ENCODE measurements at places on chromosomes 3 and 15.

- no peak for DNase-seq
Observed at GRCh38 chr15:68586274-68586961, 7.6 kb downstream of the CORO2B start.

DNA sequence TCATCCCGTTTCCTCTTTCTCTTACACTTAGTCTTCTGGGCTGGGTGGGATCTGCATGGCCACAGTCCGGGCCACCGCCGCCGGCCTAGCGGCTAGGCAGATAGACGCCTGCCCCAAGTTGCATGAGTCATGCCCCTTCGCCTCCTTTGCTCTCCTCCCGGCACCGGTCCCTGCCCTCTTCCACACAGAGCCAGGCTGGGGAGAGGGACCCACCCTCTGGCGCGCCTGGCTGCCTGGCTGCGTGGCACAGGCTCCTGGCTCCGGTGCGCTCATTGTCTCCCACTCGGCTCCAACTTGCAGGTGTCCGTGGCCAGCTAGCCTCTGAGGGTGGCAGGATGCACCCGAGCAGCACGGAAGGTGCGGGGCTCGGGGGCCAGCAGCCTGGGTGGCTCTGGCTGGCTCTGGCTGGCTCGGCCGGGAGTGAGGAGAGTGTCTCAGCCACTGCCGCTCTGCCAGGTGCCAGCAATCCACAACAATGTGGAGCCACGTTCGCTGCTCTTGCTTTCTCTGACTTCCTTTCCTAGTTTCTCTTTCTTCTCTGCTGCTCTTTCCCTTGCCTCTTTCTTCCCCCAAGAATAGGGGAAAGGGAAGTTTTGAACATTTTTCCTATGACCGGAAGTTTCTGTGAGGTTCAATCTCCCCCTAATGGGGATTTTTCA, 22.4 kb upstream of the MTHFS start:
- no peak for DNase-seq

DNA sequence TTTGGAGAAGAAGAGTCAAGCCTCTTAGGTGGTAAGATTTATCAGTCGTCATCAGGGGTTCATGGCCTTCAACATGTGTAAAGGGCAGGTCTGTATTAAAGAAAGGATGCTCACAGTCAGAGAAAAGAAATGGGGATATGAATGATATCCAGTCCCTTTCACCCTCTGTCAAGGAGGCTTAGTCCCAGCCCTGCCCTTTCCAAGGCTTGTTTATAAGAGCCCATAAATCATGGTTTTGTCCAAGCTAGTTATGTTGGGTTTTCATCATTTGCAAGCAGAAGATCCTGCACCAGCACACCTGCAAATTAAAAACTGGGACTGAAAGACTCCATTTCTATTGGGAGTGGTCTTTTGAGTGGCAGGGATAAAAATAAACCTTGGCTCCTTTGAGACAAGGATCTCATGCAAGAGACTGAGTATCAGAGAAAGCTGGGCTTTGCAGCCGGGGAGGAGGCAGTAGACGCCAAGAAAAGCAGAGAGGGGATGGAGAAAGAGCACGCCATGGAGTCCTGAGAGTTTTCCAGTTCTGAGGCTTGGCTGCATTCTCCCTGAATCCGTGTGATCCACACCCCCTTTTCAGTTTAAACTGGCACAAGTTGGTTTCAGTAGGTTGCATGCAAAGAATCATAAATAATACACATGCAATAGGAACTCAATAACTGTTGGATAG, 12.6 kb upstream of the PDIA5 start:
- no peak for DNase-seq

DNA sequence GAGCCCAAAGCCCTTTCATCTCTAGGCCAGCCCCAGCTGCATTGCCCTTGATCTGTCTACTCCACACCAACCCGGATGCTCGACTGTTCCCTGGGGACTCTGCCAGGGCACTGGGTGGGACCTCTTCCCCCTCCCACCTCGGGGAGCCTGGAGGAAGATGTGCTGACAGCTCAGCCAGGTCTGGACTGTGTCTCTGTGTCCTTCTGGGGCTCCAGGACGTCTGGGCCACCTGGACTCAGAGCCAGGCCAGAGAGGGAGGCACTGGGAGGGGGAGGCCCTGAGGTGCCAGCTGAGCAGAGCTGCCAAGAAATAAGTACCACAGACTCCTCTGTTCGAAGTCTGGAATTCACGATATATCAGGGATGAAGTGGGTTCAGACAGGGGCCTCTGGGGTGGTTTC, 5.8 kb upstream of the HCN4 start:
- DNase-seq = no peak

DNA sequence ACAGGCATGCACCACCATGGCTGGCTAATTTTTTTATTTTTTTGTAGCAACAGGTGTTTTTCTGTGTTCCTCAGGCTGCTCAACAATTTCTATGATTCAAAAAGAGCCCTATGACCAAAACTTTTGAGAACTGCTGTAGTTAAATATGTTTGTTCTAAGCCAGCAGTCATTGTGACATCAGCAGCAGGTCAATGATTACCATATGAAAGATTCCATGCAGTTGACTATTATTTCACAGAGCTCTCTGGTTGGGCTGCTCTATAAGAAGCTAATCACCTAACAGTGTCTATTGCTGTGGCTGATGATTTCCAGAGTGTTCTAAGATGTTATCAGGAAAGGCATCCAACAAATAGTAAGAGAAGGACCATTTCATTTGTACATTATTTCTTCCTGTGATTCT, at the start of gene CCDC54:
TSS of gene CCDC54 (plus strand) at position 289 of the 400 bp plus-strand sequence. CDS start 149 bp downstream, outside the sequence.
- no peak for DNase-seq

DNA sequence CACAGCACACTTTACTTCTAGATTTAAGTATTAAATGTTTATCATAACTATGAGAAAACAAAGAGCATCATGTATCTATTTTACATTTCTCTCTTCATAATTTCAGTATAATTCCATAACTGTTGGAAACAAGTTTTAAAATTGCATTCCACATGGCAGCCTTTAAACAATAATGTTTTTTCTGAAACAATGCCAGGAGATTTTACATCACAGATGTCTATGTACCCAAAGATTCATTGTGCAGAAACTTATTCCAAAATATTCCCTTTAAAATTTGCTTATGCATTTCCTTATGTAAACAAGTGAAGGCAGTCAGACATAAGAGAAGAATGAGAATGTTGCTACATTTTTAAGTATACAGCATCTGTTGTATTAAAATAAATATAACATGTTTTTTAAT, 324.9 kb upstream of the COL8A1 start:
- DNase-seq = no peak

DNA sequence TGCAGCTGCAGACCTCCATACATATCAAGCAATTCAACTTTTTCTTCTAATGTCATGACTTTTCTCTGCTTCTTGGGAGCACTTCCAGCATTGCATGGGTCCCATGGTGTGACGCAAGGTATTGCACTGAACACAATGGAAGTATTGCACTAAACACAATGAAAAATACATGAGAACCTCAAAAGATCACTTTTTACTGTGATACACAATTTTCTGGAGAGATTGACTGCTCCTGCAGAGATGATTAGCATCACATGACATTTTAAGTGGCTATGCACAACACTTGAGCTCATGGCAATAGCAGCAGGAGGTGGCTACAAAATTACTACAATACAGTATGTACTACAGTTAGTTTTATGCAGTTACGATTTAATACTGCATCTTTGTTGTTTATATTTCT, 113.5 kb upstream of the BHLHE40 start:
- DNase-seq = no peak

GRCh38 chr15:90054618-90055097, 47.6 kb downstream of the IDH2 start:
- DNase-seq = no peak

DNA sequence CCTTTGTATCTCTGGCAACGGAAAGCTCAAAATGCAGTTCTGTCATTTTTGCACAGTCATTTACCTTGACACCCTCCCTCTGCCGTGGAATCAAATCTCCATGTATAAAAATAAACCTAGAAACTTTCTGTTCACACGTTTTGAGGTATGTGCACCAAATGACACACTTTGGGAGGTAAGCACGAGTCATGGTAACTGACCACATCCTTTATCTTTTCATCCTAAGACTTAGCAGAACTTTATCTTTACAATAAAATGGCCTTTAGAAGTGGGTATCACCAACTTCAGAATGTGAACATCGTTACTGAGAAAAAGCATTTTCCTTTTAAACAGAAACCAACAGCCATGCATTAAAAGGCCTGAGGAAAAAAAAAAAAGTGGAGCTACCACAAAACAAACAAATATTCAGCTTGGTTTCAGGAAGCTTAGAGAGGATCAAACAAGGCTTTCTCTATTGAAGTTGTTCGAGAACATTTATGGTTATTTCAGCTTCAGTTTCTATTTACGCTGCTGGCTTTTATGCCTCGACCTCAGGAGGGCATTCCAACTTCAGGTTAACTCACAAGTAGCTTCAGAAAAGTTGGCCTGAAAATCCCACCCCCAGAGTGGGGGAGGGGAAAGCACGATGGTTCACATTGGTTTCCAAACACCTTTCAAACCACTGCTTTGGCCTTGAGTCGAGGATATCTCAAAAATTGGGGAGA, 171.1 kb upstream of the ICE2 start:
- DNase-seq = no peak

- no peak for DNase-seq
Observed at GRCh38 chr15:41730543-41730942, 43.7 kb upstream of the MAPKBP1 start.

DNA sequence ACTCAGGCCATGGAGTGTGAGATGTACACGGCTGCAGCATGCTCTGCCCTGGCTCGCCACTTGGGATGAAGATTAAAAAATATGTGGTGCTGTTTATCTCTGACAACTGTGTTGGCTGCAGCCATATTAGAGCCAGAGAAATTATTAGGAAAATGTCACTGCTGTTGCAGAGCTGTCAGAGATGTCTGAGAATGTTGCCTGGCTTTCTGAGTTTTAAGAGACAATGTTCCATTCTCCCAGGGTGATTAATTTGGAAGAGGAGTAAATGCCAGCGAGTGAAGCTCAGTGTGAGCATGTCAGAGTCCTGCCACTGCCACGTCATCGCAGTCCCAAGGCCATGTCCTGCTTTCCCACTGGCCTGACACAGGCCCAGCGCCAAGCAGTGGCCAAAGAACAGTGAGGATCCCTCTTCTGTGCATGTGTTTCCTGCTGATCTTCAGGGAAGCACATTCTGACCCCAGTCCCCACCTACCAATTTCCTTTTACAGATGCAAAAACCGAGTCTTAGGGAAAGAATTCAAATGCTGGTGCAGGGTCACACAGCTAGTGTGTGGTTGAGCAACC, 370.9 kb downstream of the GABRG3 start:
- DNase-seq = no peak

DNA sequence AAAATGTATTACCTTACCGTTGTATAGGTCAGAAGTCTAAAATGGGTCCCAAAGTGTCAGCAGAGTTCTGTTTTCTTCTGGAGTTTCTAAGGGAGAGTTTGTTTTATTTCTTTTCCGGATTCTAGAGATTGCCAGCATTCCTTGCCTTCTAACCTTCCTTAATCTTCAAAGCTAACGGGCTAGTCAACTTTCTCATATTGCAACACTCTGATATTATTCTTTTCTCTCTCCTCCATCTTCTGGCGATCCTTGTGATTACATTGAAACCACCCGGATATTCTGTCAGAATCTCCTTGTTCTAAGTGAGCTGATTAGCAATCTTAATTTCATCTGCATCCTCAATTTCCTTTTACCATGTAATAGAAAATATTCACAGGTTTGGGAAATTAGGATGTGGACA, 36.2 kb upstream of the AADACL2 start:
- no peak for DNase-seq

- peak; percentile 55 for DNase-seq
Observed at GRCh38 chr3:140164922-140165590, 230.1 kb downstream of the CLSTN2 start.

DNA sequence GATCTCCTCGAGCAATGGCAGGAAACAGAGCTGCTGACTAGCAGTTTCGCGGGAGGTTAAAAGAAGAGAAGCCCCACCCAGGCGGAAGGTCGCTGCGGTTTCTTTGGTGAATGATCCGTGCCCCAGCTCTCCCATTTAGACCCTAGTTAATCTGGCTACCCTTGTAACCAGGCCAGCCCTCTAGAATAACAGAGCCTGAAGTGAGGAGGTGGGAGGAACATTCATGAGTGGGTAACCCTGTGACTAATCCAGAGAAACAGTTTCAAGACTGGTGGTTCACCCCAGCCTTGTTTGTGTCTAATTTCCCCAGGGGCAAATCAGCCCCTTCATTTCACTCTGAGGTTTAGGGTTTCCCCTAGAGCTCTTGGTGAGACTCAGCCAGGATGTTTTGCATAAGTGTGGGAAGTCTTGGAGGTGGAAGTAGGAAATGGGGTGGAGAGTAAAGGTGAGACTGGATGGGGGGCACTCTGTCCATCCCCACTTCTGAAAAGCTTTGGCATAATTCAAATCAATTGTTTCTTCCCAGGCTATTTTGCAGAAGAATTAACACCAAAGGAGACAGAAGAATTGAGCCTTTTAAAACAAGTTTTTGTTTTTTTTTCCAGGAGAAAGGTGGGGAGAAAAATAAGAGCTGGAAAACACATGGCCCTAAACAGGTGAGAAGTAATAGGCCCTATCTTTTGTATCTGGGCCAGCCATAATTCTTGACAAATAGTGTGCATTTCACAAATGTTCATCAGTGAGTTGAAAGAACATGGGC, 303.1 kb downstream of the RPLP1 start:
- peak; percentile 25 for DNase-seq

GRCh38 chr3:126355251-126355650, 2.0 kb downstream of the KLF15 start:
- DNase-seq = no peak

DNA sequence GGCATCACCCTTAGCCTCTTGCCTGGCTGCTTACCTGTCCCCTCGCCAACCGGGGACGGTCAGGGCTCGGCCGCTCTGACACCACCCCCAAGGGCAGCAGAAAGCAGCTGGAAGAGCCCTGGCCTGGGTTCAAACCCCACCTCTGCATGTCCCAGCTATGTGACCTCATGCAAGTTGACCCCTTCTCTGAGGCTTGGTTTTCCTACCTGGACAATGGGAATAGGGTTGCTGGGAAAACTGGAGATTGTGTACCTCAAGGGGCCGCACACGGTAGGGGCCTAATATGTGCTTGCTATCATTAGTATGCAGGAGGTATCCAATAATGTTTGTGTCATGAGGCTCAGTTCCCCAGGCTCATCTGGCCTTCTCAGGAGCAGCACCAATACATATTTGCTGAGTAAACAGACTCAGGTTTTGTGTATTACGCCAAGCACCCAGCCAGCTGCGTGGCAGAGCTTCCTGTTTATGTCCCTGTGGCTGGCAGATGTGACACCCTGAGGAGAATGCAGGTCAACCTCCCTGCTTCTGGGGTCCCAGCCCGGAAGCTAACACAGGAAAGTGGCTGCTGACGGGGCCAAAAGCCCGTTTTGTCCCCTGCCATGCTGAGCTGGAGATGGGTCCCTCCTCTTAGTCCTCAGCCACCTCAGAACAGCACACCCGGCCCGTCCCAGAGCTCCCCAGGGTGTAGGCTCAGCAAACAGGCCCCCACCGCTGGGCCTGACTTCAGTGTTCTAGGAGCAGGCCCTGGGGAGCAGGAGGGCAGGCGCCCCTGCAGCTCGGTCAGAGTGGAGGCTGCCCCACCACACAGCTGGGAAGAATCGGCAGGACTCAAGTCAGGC, 29.7 kb downstream of the PLXND1 start:
- peak; percentile 58 for DNase-seq

DNA sequence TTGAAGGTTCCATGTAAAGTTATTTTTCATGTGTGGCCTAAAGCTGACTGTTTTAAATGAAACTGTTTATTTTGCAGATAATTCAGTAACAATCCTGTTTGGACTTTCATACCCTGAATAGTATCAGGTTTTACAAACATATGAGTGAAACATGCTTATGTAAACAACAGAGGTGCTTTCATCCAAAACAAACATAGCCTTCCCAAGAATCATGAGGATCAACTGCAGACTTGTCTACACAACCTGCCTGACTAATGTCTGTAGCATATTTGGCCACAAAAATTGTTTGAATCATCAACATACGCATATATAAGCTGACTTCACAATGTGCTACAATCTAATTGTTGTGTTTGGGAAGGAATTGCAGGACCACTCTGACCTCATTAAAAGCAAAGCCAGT, 190.4 kb downstream of the DIPK2A start:
- no peak for DNase-seq

All from NCI-H2171 (cell line).